Lung (tissue), 17 donors: ENCODE measurements at places on chromosomes 6 and 20. TPM values are rescaled to one million over a fixed set of nuclear protein-coding genes. Genes with fewer than 3 reads are reported as not detected.
A peak's percentile ranks its signal among the peaks of the same experiment; 100 is the strongest.

PACSIN1 gene
- 0.15 TPM for total RNA-seq

BMP5 gene
- 10.7 TPM for total RNA-seq

DEFB124 gene
- total RNA-seq = not detected

TFAP2B gene
- total RNA-seq = not detected

ENPP5 gene
- total RNA-seq = 10.3 TPM

GPSM3 gene
- total RNA-seq = 54.0 TPM

- DNase-seq = no peak
Measured at GRCh38 chr6:90005048-90005827, 111.0 kb downstream of the GJA10 start.

DNA sequence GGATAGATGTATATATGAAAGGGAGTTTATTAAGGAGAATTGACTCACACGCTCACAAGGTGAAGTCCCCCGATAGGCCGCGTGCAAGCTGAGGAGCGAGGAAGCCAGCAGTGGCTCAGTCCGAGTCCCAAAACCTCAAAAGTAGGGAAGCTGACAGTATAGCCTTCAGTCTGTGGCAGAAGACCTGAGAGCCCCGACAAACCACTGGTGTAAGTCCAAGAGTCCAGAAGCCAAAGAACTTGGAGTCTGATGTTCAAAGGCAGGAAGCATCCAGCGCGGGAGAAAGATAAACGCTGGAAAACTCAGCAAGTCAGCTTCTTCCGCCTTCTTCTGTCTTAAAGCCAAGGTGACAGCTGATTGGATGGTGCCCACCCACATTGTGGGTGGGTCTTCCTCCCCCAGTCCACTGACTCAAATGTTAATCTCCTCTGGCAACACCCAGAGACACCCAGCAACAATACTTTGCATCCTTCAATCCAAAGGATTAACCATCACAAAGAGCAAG is 102.6 kb upstream of the GJE1 start:
- peak; percentile 52 for DNase-seq

DNA sequence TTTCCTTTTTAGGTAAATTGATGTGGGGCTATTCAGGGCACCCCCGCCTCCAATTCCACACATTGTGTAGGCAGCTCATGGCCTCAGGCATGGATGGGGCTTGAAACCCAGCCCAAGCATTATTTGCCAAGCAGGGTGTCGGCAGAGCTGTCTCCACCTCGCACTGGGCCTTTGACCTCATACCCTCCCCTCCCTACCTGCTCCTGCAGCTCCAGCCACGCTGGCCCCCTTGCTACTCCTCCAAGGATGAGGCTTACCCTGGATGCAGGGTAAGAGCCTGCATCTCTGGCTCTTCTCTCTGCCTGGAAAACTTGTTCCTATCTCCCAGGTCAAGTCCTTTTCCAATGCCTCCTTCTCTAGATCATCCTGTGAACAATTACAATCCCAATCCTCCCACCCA is 232.6 kb downstream of the SOD2 start:
- DNase-seq = no peak

- DNase-seq = no peak
Measured at GRCh38 chr20:48906221-48906877, 15.2 kb upstream of the ARFGEF2 start.

GRCh38 chr20:61832181-61832580 is 233.5 kb downstream of the TAF4 start:
- DNase-seq = no peak

- no peak for DNase-seq
Measured at GRCh38 chr6:3291987-3292386, 33.2 kb downstream of the PSMG4 start.

DNA sequence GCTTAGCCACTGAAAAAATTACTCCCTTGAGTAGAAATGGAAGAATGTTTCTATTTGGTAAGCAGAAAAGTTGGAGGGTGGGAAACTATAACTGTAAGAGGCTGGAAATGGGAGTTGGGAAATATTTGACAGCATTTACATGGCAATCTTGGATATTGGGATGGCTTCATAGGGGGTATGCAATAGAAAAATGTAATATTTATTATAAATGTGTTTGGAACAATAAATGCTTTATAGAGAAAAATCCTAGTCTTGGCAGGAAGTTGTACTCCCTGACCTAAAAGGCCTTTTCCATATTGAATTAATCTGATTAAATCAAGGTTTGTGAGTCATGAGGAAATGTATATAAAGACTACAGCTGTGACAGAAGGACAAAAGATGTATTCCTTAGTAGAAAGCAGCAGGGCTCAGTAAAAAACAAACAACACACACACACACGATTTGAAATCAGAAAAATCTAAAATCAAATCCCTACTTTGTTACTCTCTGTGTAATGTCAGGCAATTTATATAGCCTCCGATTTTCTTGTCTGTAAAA is 272.3 kb downstream of the CD109 start:
- no peak for DNase-seq

DNA sequence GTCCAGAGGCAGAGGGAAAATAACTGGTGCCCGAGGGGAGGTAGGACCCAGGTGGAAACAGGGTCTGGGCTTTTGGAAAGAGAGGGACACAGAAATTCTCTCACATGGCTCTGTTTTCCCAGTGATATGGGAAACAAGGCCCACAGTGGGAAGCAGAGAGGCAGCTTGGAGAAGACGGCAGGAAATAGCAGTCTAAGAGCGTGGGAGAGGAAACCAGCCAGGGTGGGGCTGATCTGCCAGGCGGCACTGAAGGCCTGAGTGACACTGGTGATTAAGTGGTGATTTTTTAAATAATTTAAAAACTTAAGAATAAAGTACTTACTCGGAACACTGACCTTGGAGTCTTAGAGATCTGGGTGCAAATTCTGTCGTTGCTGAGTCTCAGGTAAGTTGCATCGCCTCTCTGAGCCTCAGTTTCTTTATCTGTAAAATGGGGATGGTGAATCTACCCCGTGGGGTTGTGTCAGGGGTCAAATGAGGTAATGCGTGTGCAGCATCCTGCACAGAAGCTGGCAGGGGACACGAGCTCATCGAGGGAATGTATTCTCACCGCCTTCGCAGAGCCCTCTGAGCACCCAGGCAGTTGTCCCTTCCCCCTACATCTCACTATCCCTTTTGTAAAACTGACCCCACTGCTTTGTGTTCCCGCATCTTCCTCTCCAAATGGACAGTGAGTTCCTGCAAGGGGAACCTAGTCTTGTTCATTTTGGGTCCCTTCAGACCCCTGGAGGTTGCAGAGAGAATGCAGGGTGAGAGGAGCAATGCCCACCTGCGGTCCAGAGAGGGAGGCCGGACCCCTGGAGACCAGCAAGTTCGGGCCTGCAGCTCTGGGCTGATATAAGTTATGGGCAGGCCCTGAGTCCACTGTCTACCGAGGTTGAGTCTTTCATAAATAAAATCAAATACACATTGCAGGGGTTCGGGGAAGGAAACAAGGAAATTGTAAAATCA is 228.6 kb upstream of the PMEPA1 start:
- peak; percentile 50 for DNase-seq

- peak; percentile 68 for DNase-seq
Measured at GRCh38 chr6:164069350-164069990, 655.0 kb downstream of the QKI start.

GRCh38 chr6:94041945-94042709 is 622.8 kb upstream of the EPHA7 start:
- peak; percentile 1 for DNase-seq

- no peak for DNase-seq
Measured at GRCh38 chr6:127538750-127539264, 19.7 kb upstream of the MTCL3 start.

DNA sequence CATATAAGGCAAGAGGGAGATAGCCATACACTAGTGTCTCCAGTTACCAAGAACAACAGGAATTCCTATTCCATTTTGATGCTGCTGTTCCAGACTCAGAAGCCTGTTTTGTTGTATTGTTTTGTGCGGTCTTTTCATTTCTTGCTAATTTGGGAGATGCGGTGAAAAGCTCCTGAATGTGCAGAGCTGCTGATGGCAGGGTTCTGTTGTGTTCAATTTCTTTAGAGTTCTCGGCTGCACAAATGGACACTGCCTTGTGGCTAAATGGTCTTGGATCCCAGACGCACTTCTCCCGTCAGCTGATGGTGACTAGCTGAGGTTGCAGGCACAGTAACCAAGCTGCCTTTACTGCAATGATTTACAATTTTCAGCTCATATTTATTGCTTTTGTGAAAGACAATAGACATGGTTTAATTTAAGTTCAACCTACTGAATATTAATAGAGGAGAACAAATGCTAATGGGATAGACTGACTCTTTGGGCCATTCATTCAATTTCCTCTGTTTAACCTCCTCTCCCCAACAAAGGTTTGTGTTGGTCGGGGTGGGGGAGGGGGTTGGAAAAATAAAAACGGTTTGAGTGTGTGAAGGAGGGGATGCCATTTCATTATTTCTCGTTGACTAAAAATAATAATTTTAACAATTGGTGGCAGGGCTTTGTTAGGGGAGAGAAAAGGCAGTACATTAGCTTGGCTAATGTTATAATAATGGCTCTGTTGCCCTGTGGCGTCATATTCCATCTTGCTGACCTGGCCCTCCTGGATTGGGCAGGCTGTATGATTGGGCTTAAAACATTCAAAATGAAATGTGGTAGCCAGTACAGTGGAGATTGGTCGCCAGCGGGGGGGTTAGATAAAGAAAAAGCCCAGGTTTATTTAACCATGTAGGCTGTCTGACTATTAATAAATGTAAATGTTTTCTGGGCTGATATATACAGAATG is 159.5 kb downstream of the JARID2 start:
- DNase-seq = no peak

DNA sequence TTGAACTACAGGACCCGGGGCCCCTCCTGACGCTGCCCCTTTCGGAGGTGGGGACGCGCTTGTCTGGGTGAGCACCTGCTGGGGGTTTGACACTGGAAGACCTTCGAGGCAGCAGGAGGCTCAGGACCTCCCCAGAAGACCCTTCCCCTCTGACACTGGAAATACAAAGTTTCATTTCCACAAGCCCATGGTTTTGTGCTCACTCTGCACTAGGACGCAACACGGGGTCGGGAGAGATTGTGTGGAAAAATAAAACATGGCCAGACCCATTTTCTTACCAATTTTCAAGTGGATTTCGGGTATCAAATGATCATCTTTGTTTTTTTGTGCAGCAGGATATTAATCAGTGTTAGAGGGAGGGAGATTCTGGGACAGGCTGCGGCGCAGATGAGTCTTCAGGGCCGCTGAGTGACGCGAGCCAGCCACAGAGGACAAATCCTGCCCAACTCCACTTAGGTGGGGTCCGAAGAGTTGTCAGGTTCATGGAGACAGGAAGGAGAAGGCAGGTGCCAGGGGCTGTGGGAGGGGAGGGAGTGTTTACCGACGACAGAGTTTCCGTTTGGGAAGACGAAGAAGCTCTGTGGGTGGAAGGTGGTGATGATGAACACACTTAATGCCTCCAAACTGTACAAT is 160.0 kb upstream of the AFDN start:
- DNase-seq = no peak

- DNase-seq = no peak
Measured at GRCh38 chr6:34152806-34153520, 7.1 kb upstream of the GRM4 start.

DNA sequence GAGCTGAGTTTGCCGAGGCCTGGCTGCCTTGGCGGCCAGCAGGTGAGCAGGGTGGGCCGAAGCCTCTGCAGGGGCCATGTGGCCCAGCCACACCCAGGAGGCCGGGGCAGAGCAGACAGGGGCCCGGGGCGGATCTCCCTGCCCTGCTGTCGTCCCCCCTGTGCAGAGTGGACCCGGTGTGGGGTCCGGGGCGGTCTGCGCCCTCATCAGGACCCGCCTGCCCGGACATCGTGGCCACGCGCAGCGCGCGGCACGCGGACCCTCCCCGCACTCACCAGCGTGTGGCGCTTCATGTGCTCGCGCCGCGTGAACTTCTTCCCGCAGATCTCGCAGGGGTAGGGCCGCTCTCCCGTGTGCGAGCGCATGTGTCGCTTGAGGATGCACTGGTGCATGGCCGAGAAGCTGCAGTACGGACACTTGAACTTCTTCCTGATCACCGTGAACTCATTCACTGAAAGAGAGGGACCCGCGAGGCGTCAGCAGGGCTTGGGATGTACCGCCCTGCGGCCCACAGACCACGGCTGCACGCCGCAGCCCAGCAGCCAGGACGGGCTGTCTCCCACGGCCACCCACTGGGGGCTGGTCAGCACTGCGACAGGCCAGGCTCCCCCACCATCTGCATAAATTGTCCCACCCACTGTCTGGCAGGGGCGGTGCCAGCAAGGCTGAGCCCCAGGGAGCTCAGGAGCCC is 13.0 kb downstream of the SLC2A4RG start:
- DNase-seq = no peak

DNA sequence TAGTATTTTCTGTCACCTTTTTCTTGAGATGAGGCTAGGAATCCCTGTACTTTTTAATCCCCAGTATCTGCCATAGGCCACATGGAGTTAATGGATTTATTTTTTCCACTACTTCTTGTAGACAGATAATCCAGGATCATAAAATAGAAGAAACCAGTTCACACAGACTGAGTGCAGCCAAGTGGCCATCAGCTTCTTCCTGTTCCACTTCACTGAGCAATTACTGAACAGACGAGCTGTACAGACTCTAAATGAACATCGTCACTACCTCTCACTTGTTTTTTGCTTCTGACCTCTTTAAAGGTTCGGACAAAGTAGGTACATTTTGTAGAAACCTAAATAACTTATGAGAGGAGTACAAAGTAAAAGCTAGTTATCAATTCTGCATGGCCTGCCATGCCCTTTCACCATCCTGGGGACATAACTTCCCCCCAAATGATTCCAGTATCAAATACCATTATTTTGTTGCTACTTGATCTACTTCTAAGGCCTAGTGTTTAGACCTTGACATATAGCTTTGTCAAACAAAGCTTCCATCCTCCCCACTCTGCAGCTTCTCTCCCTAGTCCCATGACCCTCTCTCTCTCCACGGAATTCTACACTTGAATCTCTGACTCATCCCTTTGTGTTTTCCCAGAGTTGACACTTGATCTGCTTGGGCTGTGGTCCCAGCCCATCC is 34.4 kb upstream of the ARHGAP18 start:
- no peak for DNase-seq

GRCh38 chr6:41675176-41675775 is 37.0 kb downstream of the MDFI start:
- DNase-seq = no peak

DNA sequence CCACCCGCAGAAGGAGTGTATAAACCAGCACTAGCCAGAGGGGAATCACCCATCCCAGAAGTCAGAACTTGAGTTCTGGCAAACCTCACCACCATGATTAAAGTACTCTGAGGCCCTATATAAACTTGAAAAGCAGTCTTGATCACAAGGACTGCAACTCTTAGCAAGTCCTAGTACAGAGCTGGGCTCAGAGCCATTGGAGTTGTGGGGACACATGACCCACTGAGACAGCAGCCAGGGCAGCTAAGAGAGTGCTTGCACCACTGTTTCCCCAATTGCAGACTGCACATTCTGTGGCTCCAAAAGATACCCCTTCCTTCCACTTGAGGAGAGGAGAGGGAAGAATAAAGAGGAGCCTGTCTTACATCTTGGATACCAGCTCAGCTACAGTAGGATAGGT is 4.7 kb upstream of the MCM9 start:
- peak; percentile 8 for DNase-seq

GRCh38 chr6:2208468-2208867 is 36.9 kb downstream of the GMDS start:
- no peak for DNase-seq

- DNase-seq = no peak
Measured at GRCh38 chr20:45254383-45255262, at the start of gene SLPI. Gene SLPI (minus strand): TSS chr20:45254564. CDS start chr20:45254543, 21 bp downstream.

GRCh38 chr6:30508890-30509736 is 19.8 kb downstream of the HLA-E start:
- no peak for DNase-seq
